ENCODE measurements at places on chromosomes 11 and 22.

DNA sequence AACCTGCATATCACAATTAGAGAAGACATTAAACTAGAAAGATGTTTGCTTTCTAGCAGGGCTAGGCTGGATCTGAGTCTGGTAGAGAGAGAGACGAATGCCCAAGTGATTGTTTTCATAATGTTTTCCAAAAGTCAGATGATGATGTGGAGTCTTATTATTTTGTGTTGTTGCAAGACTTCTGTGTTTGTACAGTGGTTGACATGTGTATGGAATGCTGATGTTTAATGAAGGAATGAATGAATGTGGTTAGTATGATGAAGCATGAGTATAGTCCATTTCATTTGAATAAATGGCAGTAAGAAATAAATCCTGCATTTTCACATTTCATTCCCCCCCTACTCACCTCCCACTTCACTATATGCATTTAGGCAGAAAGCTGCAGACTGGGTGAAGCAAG is 69.6 kb downstream of the PPP2R1B start:
- peak; percentile 64 for DNase-seq

DNA sequence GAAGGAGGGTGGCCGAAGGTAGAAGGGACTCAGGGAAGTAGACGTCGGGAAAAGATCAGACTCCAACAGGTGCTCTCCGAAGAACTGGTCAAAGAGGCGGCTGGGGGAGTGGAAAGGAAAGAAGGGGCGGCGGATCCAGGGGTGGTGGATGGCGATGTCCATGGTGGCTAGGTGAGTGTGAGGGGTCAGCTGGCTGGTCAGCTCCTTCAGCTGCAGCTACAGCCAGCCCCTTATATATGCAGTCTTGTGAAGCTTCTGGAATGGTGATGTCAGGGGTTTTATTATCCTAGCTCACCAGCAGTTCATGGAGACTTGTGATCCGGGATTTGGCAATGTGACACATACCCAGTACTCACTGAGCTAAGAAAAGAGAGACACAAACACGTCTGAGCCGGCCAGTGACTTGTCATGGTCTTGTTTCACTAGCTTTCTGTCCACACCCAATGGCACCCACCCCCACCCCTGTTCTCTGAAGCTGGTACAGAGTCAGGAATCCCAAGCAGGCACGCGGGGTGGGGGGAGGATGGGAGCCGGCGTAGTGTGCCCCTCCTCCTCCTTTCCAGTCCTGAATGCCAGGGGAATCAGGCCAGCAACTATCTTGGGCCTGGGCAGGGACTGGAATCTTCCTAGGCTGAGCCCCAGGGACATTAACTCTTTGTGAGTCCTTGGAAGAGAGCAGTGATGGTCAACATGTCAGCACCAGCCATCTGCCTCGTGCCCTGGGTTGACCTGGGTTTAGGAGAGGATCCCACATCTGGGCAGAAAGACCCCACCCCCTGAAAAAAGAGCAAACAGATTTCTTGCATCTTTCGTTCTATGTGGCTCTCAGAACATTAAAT is at the start of gene CRYAB:
Gene CRYAB (minus strand): TSS at position 208 of the 839 bp plus-strand sequence. CDS start 46 bp downstream, at position 162.
- DNase-seq = peak; percentile 83

DNA sequence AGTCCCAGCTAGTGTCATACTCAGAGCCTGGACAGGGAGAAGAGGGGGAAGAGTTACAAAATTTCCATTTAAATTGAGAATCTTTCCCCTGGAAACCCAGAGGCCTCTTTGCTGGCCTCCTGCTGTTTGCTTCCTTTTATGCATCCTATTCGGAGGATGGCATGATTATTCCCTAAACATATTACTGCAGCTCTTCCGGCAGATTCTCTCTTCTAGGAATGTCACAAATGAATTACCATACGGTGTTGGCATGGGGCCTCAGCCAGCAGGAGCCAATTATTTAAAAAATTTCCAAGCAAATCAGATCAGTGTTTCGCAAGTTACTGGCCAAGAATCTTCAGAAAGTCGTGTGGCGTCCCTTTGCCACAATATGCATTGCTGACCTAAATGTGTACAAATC is 326.7 kb upstream of the NCAM1 start:
- DNase-seq = no peak

DNA sequence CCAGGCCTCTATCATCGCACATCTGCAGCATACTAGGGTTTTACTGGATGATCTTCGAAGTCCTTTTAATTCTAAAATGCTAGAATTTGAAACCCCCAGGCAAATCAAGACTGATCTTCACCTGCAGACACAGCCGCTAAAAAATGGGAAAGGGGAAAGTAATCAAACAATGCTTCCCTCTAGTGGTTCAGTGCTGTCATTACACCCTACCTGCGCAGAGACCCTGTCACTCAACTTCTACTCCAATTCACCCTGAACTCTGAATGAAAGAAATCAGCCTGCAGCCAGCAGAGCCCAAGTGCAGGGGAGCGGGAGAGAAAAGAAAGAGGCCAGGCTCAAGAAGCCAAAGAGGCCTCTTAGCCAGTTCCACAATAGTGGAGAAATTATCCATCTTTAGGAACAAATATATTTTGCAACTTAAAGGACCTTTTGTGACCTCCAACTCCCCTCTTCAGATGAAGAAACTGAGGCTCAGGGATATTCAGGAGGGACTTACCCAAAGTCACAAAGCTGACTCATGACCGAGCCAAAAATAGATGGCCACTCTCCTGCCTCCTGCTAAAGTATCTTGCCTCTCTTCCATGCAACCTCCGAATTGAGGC is 33.0 kb downstream of the SERGEF start:
- no peak for DNase-seq

GRCh38 chr11:117045956-117046355 is 52.3 kb downstream of the SIK3 start:
- DNase-seq = no peak

- no peak for DNase-seq
Observed at GRCh38 chr11:45648931-45649330, 16.5 kb downstream of the CHST1 start.

GRCh38 chr11:70364745-70365543 is 33.4 kb upstream of the CTTN start:
- DNase-seq = no peak

- DNase-seq = no peak
Observed at GRCh38 chr11:7981619-7982157, 5.4 kb upstream of the EIF3F start.

DNA sequence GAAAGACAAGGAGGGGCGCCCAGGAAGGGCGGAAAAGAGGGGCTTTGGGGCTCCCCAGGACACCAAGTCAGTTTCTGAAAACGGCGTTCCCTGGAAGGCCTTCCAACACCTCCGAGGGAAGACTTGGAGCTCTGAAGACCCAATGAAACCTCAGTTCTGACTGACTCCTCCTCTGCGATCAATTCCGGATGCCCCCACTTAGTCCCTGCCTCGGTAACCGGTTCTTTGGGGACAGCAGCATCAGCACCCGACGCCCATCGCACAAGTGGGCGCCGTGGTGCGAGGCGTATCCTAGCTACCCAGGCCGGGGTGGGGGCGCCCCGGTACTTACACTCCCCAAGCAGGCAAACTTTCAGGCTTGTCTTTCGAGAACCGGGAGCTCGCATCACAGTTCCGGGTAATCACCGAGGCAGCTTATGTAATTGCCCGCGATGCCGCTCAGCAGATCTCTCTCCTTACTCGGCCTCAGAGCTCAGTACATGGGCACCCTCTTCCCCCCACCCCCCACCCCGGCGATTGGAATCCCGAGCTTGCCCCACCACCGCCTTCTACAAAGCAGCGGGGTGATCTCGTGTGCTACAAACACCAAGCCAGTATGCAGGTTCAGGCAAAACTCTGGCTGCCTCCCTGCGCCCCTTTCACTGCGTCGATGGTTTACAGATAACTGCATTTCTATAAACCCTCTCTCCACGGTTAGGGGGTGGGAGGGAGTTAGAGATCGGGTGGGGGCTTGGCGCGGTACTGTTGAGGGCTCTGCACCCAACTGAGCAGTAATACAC is 2.0 kb downstream of the TENM4 start:
- peak; percentile 30 for DNase-seq

DNA sequence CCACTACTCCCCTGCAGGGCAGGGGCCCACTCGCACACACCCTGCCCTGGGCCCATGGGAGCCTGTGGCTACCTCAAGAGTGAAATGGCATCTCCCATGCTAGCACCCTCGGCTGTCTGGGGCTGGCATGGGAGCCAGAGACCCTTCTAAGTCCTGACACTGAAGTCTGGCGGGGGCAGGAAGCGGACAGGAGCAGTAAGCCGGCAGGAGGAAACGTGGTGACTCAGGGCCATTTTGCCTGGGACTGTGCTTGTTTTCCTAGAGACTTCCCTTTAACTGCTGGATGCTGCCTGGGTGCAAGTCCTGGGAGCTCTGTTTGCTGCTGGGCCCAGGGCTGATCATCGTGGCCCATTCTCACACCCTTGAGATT is 16.8 kb downstream of the RELT start:
- DNase-seq = no peak

DNA sequence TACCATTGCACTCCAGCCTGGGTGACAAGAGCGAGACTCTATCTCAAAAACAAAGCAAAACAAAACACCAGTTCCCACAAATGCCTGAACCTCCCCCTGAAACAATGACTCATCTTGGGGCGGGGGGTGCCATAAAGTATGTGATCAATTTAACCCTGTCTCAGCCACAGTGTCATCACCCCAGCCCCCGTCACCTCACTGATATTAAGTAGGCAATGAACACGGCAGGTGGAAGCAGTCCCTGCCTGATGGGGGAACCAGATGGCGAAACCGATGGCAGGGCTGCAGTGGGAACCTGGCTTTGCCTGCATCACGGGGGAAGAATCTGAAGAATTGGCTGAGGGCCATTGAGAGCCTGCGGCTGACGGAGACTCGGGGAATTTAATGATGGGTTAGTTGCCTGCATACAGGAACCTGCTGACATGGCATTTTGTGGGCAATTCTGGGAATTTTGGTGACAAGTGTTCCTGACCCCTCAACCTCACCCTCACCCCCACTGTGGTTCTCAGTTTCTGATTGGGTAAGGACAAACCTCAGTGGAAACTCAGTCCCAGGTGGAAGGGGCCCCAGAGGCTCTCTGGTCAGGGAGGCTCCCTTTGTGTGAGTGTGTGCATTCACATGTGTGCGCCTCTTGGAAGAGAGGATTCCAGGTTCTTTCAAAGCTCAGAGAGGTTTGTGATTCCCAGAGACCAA is 39.1 kb upstream of the SHISAL1 start:
- DNase-seq = peak; percentile 93

- no peak for DNase-seq
Observed at GRCh38 chr11:71987521-71987920, 11.2 kb upstream of the IL18BP start.

DNA sequence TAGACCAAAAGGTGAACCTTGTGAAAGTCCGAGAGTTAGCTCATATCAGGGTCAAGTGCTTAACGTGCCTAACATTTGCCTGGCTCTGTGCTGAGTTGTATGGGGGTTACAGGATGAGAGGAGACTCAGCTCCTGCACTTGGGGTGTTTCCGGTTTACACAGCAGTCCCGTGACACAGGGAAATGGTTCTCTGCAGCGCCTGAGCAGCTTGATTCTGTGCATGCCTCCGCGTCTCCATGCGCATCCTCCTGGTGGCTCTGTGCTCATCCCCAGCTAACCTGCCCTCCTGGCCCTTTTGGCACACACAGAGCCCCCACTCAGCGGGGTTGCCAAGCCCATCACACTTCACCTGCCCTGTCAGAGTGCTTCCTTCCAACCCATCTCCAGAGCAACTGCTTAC is 238.3 kb upstream of the TBCEL start:
- no peak for DNase-seq

- no peak for DNase-seq
Observed at GRCh38 chr11:47028195-47029093, 91.9 kb downstream of the CSTPP1 start.

DNA sequence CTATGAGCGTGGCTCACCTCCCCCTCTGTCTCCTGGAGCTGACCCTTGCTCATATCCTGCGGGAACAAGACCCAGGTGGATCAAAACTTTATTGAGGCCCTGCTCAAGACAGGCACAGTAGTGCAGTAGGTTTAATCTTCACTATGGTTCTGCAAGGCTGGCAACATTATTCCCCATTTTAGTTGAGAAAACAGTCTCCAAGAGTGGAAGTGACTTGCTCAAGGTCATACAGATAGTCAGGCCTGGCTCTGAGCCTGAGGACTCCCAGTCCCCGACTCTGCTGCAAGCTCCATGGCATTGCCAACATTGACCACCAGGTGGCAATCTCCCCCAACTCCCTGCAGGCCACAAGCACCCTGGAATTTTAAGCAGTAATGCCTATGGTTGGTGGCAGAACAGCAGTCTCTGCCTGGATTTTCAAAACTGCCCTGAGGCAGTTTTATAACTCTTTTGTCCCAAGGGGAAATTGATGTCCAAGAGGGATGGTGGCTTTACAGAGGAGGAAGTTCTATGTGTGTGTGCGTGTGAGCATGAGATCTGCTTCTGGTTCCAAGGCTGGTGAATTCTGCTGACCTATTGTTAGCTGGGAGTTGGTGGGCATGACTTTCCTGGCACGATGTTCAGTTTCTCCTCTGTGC is 34.1 kb downstream of the NEU3 start:
- peak; percentile 47 for DNase-seq

- DNase-seq = peak; percentile 69
Observed at GRCh38 chr11:15825976-15826650, 530.2 kb downstream of the SOX6 start.

GRCh38 chr11:12684816-12685215 is 10.6 kb downstream of the TEAD1 start:
- no peak for DNase-seq

DNA sequence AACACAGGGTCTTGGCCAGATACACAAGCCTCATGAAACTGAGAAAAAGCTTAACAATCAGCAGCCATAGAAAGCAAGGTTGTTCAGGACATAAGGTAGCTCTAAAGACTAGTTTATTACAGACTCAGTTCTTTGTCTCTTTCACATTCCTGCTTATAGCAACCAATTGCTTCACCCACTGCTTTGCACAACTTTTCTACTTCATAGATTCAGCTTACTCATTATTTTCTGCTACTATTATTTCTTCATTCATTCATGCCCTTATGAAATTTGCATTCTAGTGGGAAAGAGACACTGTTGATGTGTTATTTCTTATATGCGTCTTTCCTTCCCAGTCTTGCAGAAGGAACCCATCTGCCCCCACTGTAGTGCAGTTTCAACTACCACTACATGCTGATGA is 4.7 kb downstream of the CCDC34 start:
- DNase-seq = no peak

GRCh38 chr11:20112291-20113148 is 47.8 kb downstream of the DBX1 start:
- peak; percentile 99 for DNase-seq

DNA sequence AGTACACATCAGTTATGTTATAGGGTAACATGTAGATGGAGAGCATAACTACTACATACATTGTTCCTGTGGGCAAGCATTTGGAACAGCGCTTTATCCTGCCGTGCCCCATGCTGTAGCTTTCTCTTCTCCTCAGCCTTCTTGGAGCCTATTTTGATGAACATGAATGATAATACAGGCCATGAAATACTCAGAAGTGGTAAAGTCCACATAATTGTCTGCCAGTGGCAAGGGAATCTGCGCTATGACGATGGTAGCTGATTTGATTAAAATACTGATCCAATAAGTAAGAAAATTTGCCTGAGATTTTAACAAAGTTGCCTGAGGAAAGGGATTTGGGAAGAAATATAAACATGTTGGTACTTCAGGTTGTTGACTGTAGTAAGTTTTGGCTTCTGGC is 23.3 kb downstream of the ALKBH3 start:
- no peak for DNase-seq
